ENCODE measurements at places on chromosomes 1 and 21.

- H3K36me3 ChIP-seq = no peaks in the 10 kb centered on the region
- no peaks in the 10 kb centered on the region for H3K27me3 ChIP-seq
- DNase-seq = no peak
- peak overlapping the region; percentile 13 for H3K27ac ChIP-seq
- peaks cover 28% of the 10 kb centered on the region for H3K4me1 ChIP-seq
These were observed 253.6 kb upstream of the IRF2BP2 start for GRCh38 chr1:234863551-234863971.

DNA sequence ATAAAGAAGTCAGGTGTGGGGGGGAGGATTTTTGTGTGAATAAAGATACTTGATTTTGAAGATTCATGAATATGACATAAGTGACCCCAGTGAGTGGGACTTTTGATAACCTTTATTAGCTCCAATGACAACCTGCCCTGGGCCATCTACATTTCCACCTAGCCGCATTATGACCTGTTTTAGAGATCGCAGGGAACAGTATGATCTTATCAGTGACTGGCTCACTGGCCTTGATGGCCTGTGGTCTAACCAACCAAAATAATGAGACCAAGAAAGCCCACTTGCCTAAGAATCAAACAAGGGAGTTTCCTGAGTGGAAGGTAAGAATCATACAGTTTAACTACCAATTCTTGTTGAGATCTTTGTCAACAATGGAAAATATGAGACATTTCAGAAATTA is 1.8 kb downstream of the ELAPOR1 start:
- H3K27me3 ChIP-seq = no peaks in the 10 kb centered on the region
- H3K4me3 ChIP-seq = no peak overlapping the region
- H3K36me3 ChIP-seq = no peaks in the 10 kb centered on the region
- H3K4me1 ChIP-seq = no peaks in the 10 kb centered on the region
- no peak overlapping the region for H3K27ac ChIP-seq
- no peak for DNase-seq

- no peaks in the 10 kb centered on the region for H3K4me1 ChIP-seq
- no peak overlapping the region for H3K4me3 ChIP-seq
- H3K27ac ChIP-seq = no peak overlapping the region
- H3K36me3 ChIP-seq = no peaks in the 10 kb centered on the region
- no peaks in the 10 kb centered on the region for H3K27me3 ChIP-seq
These were observed 308.0 kb downstream of the MATN1 start for GRCh38 chr1:30415171-30415940.

DNA sequence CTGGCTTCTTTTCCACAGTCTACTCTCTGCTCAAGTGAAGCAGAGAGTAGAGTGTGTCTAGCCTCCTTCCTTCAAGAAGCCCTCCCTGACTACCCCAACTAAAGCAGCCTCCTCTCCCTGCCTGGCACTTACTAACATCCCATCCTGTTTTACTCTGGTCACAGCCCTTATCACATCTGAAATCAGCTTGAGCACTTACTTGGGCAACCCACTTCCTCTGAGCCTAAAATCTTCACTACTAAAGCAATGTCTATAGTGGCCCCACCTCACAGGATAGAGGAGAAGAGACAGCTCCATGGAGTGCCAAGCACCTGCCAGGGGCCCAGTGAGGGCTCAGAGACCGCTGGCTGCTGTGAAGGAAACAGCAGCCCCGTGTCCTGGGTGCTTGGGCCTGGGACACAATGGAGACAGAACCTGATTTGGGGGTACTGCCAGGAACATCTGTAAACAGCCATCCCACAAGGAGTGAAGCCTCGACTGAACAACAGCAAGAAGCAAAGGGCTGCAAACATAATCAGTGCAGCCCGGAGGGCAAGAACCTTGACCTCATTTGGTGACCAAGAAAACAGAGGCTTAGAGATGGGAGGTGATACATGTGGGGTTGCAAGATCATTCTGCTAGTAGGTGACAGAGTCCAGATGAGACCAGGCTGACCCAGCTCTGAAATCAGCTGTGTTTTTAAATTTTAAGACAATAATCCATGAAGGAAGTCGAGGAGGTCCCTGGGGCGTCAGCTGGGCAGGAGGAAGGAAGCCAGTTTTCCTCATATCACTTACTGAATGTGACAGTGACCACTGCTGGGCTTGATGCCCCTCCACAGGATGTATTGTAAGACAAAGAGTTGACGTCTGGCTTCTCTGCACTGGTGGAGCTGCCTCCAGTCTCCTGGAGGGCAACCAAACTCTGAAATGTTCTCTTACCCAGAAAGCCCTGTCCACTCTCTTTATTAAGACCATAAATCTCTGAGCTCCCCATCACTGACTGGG is 710.6 kb downstream of the MATN1 start:
- DNase-seq = no peak
- H3K36me3 ChIP-seq = no peaks in the 10 kb centered on the region
- no peak overlapping the region for H3K4me3 ChIP-seq
- no peak overlapping the region for H3K27ac ChIP-seq

DNA sequence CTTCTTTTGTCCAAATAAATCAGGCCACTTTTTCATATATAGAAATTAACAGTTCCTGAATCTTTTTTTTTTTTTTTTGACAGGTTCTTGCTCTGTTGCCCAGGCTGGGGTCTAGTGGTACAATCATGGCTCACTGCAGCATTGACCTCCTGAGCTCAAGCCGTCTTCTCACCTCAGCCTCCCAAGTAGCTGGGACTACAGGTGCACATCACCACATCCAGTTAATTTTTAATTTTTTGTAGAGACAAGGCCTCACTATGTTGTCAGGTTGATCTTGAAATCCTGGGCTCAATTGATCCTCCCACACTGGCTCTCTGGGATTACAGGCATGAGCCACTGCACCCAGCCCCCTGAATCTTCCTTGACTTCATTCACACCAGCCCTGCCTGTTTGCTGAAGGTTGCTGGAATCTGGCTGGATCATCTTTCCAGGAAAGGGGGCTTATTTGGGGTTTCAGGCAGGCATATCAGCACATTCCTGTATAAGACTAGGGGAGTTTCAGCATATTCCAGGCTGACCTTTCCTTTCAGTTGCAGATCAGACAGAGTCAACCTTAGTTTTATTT is 78.2 kb upstream of the ARHGAP29 start:
- H3K4me3 ChIP-seq = no peak overlapping the region
- no peaks in the 10 kb centered on the region for H3K27me3 ChIP-seq
- H3K4me1 ChIP-seq = peaks cover 75% of the 10 kb centered on the region
- no peaks in the 10 kb centered on the region for H3K36me3 ChIP-seq
- DNase-seq = peak; percentile 59
